ENCODE measurements at places on chromosomes 1 and 21.

GRCh38 chr1:34697818-34698217 lies 57.0 kb upstream of the GJB5 start:
- no peak for DNase-seq

- DNase-seq, result peak; percentile 15
Observed at GRCh38 chr1:239814306-239814881, 277.3 kb upstream of the FMN2 start.

DNA sequence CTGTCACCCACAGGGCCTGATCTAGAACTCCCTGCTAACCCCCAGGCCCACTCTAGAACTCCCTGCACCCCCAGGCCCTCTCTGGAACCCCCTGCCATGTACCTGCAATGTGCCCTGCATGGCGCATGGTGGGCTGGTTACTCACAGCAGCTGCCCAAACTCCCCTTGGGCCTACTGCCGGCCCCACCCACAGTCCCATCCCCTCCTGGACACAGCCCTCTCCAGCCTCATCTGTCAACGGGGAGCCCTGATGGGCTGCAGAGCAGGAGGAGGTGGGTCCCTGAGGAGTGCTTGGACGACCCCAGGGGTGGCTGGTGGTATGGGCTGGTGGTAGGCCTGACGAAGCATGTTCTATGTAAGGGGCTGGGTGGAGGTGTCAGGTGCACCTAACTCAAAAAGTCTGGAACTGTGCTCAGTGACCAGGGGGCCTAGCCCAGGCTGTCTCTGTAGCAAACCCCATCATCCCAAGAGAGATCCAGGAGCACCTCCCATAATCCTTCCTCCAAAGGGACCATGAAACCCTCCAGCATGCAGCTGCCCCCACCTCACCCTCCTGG lies 19.0 kb upstream of the PRSS38 start:
- no peak for DNase-seq

- no peak for DNase-seq
Observed at GRCh38 chr1:70227439-70227838, 6.3 kb downstream of the SRSF11 start.

- no peak for DNase-seq
Observed at GRCh38 chr1:237911911-237912310, 21.2 kb upstream of the ZP4 start.

GRCh38 chr1:162660574-162660973 lies 28.3 kb downstream of the DDR2 start:
- no peak for DNase-seq

DNA sequence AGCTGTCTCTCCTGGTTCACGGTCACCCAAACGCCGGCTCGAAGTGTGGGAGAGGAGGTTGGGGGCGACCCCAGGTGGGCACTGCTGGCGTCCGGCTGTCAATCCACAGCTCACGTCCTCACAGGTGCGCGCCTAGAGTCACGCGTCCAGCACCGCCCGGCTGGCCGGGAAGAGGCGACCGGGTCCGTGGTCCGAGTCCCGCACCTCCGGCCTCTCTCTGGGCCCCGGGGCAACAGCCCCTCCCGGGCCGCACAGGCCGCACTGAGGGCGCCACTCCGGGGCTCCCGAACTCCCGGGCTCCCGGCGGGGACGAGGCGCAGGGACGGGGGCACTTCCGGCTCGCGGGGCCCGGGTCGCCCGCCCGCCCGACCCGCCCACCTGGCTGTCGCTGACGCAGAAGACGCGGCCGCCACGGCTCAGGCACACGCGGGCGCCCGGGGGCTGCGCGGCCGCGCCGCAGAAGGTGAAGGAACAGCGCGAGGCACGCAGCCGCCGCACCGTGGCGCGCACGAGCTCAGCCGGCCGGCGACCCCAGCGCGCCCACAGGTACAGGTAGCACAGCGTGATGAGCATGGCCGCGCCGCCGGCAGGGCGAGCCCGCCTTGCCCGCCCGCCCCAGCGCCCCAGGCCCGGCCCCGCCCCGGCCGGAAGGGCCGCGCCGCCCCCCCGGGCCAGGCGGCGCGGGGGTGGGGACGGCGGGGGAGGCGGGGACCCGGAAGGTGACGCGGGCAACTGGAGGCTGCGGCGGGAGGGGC lies at the start of gene HLCS:
Gene HLCS (minus strand): TSS at position 604 of the 755 bp plus-strand sequence. CDS start 31 bp downstream, at position 573.
- peak; percentile 78 for DNase-seq
